Right renal cortex interstitium (tissue), 3 donors: ENCODE measurements at places on chromosomes 11 and 22. TPM values are rescaled to one million over a fixed set of nuclear protein-coding genes. Genes with fewer than 3 reads are reported as not detected.

DNA sequence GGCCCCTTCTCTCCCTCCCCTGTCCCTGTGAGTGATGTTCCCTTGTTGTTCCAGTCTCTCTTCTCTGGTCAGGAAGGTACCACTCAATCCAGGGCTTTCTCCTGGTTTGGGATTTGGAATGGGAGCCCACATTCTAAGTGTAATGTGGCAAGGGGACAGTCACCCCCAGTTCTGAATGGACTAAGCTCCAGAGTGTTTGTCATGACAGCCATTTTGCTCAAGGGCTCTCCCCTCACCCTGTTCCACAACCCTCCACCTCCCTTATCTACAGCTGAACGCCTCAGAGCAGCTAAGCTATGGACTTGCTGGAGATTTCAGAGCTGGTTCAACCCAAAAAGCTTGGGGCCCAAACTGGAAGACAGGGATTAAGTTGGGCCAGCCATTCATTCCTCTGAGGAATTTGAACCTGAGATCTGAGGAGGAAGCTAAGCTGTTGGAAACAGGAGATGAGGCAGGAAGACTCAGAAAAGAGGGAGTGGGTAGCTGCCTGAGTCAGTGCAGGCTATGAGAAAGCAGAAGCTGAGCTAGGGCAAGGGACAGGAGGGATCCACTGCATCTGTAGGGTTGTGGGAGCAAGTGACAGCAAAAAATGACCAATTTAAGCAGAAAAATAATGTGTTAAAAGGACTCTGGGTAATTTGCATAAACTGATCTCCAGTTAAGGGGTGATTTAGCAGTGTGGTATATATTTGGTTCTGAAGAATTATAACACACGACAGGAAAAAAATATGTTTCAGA lies 22.9 kb upstream of the FCHSD2 start:
- no peak for DNase-seq

GRCh38 chr11:126328001-126328390 lies 24.1 kb downstream of the DCPS start:
- DNase-seq, result no peak

GRCh38 chr11:27183672-27184457 lies 143.2 kb downstream of the BBOX1 start:
- DNase-seq, result peak; percentile 57

GRCh38 chr11:2562890-2563212 lies 118.0 kb downstream of the KCNQ1 start:
- DNase-seq, result no peak

DNA sequence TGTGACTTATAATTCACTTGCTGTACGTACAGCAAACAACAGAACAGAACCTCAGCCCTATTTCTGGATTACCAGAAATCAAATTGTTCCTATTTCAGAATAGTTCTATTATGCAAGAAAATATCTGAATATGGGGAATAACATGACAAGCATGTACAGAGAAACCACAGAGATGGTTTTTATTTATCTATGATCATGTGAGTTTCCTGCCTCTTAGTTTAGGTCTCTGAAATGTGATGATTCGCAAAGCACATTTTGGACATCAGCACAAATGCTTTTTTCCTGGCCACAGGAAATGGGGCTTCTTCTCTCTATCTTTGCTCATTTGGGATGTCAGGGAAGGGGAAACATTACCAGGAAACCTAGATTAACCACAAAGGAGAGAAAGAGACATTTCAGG lies 266.7 kb upstream of the CTSC start:
- DNase-seq, result no peak

DNA sequence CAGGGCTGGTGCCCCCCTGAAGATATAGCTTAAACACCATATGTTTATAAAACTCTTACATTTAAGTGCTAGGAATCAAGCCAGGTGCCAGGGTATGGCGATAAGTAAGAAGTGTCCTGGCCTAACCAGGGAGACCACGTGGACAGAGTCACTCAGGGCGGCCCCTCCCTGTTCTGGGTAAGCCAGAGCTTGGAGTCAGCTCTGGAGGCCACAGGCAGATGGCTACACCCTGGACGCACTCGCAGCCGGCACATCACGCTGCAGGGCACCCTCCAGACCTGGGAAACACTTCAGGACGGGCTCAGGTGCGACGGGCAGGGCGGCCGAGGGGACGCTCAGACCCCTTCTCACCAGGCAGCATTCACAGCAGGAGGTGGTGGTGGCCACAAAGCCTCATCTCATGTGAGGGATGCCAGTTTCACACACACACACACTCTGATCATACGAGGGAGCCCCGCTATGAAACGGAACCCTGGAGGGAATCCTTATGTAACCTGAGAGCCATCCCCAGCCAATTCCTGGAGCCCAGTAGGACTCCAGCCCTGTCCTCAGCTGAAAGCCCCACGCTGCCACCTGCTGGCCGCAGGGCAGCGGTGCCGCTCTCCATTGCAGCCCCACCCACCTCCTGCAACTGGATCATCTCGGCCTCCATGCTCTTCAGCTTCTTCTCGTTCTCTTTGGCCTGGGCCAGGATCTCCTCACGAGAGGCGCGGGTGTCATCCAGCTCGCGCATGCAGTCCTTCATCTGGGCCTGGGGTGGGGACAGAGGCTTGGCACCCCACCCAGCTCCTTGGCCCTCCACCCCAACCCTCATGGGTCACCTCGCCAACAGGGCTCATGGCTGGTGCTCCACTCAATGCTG lies 33.4 kb downstream of the APOL1 start:
- DNase-seq, result no peak

DNA sequence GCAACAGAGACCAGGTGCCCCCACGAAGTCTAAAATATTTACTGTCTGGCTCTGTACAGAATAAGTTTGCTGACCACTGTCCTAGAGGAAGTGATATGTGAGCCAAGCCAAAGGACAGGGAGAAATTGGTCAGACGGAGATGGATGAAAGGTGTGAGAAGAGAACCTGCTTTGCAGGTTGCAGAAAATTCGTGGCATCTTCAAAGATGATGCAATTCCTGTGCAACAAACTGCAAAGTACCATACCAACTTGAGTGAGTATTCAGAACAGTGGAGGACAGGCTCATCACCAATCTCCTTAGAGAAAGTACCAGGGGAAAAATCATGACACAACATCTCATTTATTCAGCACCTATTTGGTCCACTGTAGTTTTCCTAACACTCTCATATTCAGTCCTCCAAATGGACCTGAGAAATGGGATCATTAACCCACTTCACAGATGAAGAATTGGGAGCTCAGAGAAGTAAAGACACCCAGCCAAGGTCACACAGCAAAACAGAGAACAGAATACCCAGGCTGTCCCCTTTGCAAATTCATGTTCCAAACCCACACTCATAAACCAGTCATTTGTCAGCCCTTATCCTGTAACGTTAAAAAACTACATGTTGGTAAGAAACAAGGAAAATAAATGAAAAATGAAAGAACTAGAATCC lies 536.8 kb downstream of the MIAT start:
- no peak for DNase-seq

GRCh38 chr22:28773461-28773867 lies 969 bp downstream of the CCDC117 start:
- no peak for DNase-seq

MYBPC3 gene
- polyA plus RNA-seq, result 0.64 TPM

BATF2 gene
- 2.7 TPM for polyA plus RNA-seq

ALG8 gene
- 65.9 TPM for polyA plus RNA-seq

CD3D gene
- polyA plus RNA-seq, result 0.61 TPM

DNA sequence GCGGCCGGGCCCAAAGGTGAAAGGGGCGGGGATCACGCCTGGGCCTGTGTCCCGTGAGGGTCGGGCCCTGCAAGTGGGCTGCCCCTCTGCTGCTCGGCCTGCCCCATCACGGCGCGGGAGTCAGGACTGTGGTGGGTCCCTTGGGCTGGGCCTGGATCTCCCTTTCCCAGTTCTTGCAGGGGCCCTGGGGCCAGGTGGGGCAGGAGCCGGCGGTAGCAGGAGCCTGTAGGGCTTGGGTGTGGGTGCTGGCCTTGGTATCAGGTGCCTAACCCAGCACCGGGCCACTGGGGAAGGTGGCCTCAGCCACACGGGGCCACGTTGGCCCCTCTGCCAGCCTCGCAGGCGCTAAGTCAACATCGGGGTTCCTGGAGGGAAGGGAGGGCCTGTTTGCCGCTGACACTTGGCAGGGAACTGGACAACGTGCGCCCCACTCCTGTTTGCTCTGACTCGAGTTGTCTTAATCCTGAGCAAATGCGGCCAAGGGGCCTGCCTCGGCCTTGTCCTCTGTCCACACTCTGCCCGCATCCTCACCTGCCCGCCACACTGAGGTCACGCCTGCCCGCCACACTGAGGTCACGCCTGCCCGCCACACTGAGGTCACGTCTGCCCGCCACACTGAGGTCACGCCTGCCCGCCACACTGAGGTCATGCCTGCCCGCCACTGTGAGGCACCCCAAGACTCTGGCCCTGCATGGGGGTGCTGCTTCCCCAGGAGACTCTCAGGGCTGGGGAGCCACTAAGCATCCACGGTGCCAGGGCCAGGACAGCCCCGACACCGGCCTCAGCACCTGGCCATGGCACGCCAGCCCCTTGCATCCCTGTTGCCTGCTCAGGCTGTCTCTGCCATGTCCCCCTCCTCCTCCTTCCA lies 14.2 kb upstream of the MUC5B start:
- DNase-seq, result no peak

SAA4 gene
- not detected for polyA plus RNA-seq

DNA sequence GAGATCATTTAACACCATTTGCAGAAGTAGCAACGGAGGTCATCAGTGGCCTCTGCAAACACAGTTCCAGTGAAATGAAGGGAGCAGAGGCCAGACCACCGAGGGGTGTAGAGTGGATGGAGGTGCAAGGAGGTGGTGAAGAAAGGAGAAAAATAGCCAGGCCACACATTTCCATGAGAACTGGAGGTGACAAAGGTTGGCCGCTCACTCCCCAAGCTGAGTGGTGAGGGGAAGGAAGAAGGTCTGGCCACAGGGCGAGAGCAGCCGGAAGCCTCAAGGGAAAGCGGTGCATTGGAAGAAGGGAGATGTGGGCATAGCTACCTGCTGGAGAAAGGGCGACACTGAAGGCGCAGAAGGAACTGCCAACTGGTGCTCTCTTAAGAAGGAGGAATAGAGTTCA lies 20.1 kb upstream of the TMPRSS4 start:
- no peak for DNase-seq

SOX6 gene
- polyA plus RNA-seq, result 19.5 TPM

TRPM5 gene
- 2.1 TPM for polyA plus RNA-seq

DNA sequence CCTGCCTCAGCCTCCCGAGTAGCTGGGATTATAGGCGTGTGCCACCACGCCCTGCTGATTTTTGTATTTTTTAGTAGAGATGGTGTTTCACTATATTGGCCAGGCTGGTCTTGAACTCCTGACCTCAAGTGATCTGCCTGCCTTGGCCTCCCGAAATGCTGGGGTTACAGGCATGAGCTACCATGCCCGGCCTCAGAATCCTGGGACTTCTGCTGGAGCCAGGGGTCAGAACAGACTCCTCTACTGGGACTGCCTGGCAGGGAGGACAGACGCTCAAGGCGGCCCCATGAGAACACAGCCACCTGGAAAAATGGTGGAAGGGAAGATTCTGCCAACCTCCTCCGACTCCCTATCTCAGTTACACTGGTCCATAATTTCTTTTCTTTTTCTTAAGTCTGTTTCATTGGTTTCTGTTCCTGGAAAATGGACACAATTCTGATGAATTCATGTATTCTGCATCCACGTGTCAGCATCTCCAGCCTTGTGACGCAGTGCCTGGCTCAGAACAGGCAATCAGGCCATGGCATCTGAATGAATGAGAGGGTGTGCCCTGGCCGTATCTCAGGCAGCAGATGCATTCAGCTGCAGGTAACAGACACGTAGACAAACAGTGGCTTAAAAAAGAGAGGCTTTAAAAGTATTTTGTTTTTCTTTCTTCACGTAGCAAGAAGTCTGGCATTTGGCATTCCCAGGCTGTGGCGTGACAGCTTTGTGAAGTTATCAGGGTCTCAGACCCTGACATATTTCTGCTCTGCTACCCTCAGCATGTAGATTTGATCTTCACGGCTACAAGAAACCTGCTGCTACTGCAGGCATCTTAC lies 4.8 kb downstream of the SMIM38 start:
- DNase-seq, result no peak

DNA sequence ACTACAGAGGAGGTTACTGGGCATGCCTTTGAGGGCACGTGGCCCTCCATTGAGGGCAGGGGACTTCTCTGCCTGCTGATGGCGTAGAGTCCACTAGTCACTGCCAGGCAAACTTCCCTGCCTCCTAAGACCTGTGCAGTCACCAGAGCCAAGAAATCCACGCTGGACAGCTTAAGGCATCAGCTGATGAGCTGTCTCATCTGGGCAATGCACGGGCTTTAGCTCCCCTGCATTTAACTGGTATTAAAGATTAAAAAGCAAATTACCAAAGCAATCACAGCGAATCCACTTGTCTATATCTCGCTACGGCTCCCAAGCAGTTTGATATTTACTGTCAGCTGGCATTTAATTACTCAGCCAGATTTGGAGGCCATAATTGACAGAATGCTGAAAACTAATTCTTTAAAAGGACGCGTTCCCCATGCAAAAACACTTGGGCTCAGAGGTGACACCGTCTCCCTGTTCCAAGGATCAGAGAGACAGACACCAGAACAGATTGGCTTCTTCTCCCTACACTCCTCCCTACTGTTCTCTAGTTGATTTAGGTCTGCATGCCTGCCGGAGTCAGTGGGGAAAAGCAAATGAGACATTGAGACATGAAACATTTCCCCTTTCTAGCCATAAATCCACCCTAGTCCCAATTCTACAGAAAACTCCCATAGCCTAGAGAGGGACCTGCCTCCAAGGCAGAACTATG lies 68.5 kb downstream of the SPATA19 start:
- no peak for DNase-seq

- no peak for DNase-seq
Measured at GRCh38 chr22:25048659-25049647, 96.4 kb downstream of the KIAA1671 start.

- DNase-seq, result no peak
Measured at GRCh38 chr11:727281-727701, 20.0 kb upstream of the TALDO1 start.

DNA sequence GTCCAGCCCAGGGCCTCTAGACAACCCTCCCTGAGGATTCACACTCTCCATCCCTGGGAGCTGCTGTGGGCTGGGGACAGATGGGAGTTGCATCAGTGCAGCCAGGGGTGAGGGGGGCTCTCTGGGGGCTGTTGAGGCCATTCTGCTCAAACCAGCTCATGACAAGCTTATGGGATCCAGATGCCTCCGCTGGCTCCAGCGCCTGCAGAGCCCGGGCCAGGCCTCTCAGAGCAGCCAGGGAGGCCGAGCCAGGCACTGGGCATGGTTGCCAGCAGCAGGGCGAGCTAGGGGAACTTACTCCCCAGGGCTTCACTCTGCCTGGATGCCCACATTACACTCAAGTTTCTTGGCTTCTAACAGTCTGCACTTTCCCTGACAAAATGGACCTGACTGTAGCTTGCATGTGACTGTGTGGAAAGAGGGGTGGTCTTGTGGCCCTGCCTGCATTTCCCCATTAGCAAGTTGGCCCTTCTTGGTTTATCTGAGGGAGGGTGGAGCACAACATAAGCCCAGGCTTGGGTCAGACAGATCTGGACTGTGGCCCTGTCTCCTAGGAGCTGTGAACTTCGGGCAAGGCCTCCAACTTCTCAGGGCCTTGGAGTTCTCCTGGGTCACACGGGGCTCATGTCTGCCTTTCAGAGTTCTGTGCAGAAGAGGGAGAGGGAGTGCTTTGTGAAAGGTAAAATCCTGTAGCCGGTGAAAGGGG lies 34.5 kb upstream of the CYB5R3 start:
- no peak for DNase-seq
